Muscle of leg (tissue), 16 donors: ENCODE measurements at places on chromosomes 7 and 10.

DNA sequence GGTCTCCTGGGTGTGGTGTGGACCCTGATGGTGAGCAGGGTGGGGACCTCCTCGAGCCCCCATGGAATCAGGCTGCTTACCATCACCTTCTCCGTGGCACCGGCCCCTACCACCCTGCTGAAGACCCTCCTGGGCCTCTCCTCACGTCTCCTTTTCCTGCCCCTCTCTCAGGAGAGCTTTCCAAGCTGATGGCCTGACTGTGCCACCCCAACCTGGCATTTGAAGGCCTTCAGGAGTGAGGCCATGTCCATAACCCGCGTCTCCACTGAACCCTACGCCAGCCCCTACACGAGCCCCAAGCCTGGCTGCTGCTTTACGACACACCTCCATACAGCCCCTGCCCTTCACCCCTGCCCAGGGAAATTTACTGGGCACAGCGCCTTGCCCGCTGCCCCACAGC lies 55.4 kb downstream of the ZRANB1 start:
- peak; percentile 5 for DNase-seq

GRCh38 chr7:11403781-11404180 lies 428.2 kb downstream of the THSD7A start:
- DNase-seq: no peak

- no peak for DNase-seq
Measured at GRCh38 chr7:105721571-105722104, 140.3 kb upstream of the EFCAB10 start.

GRCh38 chr10:59971915-59972314 lies 65.6 kb upstream of the CCDC6 start:
- no peak for DNase-seq

- no peak for DNase-seq
Measured at GRCh38 chr10:43666552-43666951, 17.9 kb upstream of the ZNF32 start.

DNA sequence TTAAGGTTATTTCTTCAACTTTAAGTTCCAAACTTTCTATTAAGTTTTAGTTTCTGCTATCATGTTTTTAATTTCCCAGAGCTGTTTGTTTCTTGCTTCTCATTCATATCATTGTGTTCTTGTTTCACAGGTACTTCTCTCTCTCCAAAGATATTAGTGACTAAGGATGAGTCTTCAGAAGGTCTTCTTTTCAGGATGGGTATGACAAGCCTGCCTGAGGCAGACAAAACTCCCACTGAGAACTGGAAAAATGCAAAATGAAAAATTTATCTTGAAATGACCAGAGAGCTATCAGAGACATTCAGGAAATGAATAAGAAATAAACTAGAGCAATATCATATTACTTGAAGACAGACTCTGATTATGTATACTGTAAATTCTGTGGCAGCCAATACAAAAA lies 110.8 kb upstream of the EGFR start:
- DNase-seq: no peak

DNA sequence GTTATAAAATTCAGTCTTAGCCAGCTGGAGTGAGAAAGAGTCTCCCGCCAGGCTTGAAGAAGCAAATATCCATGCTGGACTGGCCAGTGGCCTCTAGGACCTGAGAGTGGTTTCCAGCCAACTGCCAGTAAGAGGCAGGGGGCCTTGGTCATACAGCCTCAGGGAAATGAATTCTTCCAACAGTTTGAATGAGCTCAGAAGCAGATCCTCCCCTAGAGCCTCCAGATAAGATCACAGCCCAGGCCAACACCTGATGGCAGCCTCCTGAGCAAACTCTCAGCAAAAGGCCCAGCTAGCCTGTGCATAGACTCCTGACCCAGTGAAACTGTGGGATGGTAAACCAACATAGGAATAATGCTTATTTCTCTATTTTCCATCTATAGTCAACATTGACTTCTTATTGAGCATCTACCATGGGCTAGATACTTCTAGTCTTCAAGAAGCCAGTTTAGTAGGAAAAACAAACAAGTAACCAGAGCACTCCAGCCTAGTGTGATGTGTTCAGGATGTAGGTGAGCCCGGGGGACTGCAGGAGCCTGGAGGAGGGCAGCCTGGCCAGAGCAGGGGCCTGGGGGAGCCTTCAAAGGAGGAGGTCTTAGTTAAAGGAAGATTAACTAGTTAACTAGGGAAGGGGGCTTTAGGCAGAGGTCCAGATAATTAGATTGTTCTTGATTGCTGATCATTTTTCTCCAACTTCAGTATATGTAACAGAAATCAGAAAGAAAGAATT lies 115.4 kb upstream of the ADO start:
- peak; percentile 14 for DNase-seq

GRCh38 chr10:73995035-73995358 lies 2.9 kb upstream of the VCL start:
- DNase-seq: no peak

DNA sequence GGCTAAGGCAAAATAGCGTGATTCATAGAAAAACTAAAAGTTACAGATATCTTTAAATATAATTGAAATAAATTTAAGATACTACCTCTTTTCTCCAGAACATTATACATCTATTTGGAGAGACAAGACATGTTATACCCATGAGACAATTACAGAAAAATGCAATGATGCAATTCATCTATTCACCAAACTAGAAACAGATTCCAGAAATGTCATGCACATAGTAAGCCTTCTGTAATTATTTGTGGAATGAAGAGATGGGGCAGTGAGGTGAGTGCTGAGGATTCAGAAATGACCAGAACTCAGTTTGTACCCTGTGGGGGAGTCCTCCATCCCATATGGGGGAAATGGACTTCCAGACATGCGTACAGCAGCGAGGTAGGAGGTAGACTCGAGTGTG lies 99.4 kb downstream of the MKX start:
- DNase-seq: no peak

- DNase-seq: no peak
Measured at GRCh38 chr10:116080553-116080952, 192.5 kb downstream of the GFRA1 start.

GRCh38 chr7:2777898-2778535 lies 66.1 kb downstream of the GNA12 start:
- DNase-seq: no peak

DNA sequence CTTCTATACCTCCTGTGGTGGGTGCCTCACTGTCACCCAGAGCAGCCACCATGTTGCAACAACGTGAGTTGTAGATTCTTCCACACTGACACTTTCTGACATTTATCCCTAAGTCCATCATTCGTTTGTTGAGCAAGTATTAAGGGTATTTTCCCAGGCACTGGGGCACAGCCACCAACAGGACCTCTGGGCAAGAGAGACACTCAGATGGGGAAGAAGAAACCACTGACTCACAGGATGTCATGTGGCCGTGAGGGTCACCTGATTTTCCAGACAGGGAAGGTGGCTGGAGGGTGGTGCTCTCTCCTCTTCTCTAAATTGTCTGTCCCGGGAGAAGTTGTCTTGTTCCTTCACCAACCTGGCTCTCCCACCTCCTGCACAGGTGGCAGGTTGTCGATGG lies 51.7 kb upstream of the PPIF start:
- DNase-seq: peak; percentile 53

- peak; percentile 90 for DNase-seq
Measured at GRCh38 chr10:103637927-103638557, 144.5 kb downstream of the NEURL1 start.

DNA sequence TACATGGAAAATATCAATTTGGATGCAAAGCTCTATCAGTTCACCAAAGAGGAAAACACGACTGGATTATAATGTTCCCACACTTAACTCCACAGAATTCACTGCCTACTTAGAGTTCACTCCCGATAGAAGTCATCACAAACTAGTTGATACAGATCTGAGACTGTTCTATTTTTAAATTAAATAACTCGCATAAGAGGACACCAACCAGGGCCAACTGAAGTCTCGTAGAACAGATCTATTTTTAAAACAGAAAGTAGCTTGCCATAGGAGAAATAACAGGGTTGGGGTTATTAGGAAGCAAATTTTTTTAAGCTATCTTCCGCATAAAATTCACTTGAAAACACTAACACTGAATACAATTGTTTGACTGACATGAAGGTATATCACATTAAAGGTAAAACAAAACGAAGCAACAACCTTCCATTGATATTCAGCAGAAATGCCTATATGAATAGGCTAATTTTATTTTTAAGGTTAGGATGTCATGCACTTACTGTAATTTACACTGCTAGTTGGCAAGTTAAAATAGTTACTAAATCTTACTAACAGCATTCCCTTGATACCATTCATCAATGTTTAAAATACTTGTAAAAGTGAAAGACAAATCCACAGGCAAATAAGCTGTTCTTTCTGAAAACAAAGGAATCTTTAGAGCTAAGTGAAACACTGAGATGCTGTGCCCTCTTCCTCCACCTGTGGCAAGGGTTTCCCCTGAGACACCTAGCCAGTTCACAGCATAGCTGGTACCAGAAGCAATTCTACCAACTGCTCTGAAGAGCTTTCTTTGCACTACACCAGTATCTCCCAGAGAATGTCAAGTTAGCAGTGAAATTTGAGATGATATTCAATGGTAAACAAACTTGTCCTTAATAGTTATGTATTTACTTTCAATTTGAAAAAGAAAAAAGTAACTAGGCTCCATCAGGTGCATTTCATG lies 186.7 kb upstream of the ANK3 start:
- DNase-seq: peak; percentile 22

DNA sequence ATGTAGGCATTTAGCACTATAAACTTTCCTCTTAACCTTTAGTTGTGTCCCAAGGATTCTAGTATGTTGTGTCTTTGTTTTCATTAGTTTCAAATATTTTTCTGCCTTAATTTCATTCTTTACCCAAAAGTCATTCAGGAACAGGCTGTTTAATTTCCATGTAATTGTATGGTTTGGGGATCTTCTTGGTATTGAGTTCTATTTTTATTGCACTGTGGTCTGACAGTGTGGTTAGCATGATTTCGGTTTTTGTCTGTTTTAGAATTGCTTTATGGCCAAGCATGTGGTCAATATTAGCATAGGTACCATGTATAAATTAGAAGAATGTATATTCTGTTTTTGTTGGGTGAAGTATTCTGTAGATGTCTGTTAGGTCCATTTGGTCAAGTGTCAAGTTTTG lies 26.3 kb downstream of the COA1 start:
- DNase-seq: no peak
